ENCODE measurements at places on chromosomes 5 and 9.

DNA sequence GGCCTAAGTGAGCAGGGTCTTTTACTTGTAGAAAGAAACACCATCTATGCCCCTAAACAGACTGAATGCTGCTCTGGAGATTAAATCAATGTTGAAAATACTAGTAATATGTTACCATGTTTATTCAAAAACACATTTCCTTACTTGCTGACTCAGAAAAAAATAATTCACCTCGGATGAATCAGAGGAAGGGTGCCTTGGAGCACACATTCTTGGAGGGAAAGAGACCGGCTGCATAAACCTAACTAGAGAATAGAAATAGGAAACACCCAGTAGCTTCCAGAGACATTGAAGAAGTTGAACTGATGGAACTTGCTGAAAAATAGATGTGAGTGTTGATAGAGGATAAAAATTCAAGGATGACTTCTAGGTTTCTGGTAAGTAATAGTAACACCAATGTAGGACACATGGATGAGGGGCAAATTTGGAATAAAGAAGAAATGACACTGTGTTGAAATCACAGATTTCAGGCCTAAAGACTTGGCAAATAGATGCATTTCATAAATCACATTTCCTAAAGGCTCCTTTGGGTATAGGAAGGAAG, 76.9 kb upstream of the MINAR2 start:
- DNase-seq: no peak

- no peak for DNase-seq
Measured at GRCh38 chr5:109650493-109650892, 39.2 kb upstream of the MAN2A1 start.

GRCh38 chr5:160269017-160269416, 39.7 kb downstream of the FABP6 start:
- DNase-seq: no peak

DNA sequence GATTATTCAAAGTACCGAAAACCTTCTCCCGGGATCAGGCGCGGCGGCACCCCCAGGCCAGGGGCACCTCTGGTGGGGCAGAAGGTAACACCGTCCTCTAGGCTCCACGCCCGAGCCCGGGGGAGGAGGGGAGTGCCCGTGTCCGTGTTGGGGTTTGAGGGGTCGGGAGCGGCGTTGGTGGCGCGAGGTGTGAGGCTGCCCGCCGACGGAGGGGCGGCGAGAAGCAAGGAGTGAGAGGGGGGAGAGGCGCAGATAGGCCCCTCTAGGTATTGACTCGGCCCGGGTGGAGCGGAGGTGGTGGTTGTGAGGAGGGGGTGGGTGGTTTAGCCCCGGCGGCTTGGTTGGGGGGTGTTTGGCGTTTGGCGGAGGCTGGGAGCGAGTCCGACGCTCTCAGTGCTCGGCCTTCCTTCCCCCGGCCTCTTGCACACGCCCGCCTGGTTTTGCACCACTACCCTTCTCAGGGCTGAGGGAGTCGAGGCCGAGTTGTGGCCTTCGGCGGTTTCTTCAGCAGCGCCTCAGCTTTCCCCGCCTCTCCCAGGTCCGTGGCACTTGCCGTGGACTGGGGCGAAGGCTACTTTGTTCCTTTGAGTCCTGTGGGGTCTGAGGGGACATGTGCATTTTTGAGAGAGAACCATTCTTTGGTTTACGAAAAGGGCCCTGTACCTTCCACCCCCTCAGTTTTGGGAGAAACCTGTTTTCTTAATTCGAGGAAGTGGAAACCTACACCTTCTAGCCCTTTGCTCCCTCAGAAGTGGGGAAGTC, 450 bp downstream of the GPBP1 start:
- no peak for DNase-seq

- DNase-seq: no peak
Measured at GRCh38 chr5:23235246-23235645, 272.2 kb upstream of the PRDM9 start.

GRCh38 chr5:175701797-175702196, 43.9 kb downstream of the HRH2 start:
- DNase-seq: no peak

GRCh38 chr5:175897285-175897684, 25.9 kb downstream of the CPLX2 start:
- DNase-seq: no peak

- DNase-seq: no peak
Measured at GRCh38 chr9:100352201-100352726, 478 bp downstream of the TEX10 start.

GRCh38 chr9:76395381-76395780, 1.2 kb upstream of the RFK start:
- no peak for DNase-seq

DNA sequence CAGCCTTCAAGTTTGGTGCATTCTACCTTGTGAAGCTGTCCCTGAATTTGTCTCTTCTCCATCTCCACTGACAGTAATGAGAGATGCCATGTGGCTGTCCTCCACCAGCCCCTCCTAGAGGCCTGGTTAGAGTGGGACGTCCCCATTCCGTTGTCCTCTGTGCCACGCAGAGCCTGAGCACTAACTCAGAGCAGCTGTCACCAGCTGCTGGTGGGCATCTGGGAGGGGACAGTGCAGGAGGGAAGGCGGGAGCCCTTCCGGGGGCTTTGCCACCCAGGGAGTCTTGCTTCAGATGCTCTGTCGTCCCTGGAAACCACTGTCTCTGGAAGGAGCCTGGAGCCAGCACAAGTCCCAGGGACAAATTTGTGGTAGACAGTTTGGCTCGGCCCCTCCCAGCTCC, 78.6 kb downstream of the PDZD2 start:
- no peak for DNase-seq

DNA sequence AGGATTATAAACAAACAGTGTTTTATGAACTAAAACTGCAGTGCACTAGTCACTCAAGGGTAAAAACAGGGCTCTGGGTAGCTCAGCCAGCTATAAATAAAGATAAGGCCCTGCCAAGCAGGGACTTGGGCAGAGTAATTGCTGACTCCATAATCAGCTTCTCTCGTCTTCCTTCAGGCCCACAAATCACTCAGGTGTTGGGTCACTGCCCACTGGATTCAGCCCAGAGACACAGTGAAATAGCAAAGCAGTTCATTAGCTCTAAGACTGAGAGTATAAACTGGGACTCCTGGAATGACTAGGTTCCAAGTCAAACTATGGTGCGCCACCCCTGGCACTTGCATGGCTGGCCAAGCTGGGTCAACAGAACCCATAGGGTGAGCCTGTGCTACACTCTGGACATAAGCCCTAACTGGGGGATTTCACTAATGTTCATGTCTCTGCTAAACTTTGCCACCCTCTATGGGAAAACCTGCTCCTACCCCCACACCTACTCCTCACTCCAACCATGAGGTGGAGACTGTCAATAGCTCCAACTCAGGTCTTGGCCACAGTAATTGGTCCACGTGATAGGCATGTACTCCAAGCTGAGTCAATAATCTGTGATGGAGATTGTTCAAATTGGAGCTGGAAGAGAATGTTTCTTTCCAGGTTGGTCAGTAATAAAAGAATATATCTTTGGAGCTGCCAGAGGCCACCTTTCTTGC, 158.5 kb downstream of the SLIT3 start:
- DNase-seq: no peak

DNA sequence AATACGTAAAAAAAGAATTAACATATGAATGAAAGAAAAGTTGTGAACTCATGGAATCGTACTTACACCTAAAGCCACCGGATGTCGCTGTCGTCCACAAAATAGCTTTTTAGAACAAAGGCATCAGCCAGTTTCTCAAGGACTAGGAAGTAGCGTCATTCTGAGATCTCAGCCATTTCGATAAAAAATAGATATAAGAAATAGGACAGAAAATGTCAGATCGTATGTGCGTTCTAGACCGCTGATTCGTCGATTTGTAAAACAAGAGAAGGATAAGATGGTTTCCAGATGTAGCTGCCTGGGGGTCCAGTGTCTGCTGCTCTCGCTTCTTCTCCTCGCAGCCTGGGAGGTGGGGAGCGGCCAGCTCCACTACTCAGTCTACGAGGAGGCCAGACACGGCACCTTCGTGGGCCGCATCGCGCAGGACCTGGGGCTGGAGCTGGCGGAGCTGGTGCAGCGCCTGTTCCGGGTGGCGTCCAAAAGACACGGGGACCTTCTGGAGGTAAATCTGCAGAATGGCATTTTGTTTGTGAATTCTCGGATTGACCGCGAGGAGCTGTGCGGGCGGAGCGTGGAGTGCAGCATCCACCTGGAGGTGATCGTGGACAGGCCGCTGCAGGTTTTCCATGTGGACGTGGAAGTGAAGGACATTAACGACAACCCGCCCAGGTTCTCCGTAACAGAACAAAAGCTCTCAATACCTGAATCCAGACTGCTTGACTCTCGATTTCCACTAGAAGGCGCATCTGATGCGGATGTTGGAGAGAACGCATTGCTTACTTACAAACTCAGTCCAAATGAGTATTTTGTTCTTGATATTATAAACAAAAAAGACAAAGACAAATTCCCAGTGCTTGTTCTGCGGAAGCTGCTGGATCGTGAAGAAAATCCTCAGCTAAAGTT, at the start of gene PCDHA10:
Gene PCDHA10, plus strand, starts transcription at position 126 of the 903 bp plus-strand sequence. Its CDS starts 152 bp downstream, at position 278.
- no peak for DNase-seq

GRCh38 chr9:85055506-85056202, 386.1 kb downstream of the NTRK2 start:
- DNase-seq: no peak

DNA sequence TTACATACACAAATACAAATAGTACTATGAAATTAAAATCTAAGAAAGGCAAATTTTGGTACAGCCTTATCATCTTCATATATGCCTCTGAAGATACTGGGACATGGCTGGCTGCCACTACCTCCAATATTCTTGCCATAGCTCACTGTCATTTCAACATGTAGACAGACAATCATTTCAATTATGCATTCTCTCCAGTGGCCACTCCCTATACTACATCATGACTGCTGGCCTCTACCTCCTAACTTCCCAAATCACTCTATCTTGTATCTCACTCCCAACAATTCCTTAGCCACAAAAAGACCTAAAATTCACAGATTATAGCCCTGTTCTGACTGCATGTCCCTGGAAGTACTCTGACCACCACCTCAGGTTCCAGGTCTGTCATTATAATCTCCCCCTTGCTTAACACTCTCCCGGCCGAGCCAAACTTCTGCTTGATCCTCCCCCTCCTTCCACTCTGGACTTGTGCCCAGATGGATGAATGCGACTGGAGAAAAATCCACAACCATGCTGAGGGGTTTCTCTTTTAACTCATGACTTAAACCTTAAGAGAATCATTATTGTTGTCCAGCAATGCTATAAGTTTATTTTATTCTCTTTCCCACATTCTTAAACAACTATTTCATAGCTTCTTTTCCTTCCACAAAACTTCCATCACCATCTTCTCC, 225.3 kb upstream of the TLE4 start:
- no peak for DNase-seq

GRCh38 chr5:132814503-132815294, 1.6 kb downstream of the SOWAHA start:
- no peak for DNase-seq

GRCh38 chr9:115046199-115046598, 71.8 kb downstream of the TNC start:
- DNase-seq: no peak

GRCh38 chr9:125986966-125987365, 239.8 kb downstream of the PBX3 start:
- no peak for DNase-seq

GRCh38 chr5:36209664-36210063, 32.1 kb downstream of the NADK2 start:
- DNase-seq: no peak

- no peak for DNase-seq
Measured at GRCh38 chr5:160192424-160192823, 36.9 kb upstream of the FABP6 start.

DNA sequence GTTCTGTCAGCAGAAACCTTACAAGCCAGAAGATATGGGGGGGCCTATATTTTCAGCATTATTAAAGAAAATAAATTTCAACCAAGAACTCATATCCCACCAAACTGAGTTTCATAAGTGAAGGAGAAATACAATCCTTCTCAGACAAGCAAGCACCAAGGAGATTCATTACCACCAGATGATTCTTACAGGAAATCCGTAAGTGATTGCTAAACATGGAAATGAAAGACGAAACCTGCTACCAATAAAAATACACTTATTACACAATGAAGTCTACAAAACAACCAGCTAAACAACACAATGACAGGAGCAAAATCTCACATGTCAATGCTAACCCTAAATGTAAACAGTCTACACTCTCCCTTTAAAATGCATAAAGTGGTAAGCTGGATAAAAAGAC, 17.8 kb upstream of the C9orf72 start:
- no peak for DNase-seq

DNA sequence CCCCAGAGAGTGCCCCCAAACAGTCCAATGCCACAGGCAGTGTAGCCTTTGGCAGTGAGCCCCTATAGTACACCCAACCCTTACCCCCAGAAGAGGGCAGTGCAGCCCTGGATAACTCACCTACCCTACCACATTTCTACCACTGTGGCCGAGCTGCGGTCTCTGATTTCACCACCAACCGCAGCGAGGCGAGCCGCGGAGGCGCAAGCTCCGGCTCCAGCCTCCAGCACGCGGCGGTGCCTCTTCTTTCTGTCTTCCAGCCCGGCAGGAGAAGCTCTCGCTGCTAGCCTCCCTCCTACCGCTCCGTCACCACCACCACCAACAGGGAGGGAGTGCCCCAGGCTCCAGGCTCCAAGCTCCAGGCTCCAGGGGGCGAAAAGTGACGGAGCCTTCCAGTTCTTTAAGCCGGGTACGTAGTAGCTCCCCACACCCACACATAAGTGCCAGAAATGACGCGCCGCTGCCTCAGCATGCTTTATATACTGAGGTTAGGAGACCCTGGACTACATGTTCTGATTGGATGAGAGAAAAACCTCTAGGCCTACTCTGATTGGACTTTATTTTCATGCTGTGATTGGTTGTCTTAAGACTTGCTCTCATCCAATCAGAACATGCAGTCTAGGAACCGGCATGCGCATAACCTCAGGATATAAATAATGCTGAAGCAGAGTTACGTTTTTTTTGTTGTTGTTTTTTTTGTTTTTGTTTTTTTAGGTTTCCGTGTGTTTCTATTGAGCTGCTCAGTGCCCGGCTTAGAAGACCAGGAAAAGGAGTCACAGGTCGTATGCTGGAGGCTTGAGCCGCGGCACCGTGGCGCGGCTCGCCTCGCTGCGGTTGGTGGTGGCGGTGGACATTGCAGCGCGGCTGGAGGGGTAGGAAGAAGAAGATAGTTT, at the start of gene PCAT7:
Gene PCAT7, plus strand, starts transcription at position 645 of the 893 bp plus-strand sequence.
- no peak for DNase-seq

DNA sequence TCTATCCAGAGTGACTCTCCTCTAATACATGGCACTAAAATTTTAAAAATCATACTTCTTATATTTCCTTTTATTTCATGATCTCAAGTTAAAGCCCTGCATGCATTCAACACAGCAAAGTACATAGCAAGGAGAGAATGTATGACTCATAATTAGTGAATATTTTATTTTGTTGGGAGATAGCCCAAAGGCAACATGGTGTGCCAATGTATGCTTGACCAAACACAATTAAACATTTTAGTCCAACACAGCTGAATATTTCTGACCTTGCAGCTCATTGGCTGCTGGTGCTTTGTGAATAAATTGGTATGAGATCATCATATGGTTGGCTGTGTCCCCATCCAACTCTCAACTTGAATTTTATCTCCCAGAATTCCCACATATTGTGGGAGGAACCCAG, 103.5 kb downstream of the NPR3 start:
- DNase-seq: no peak

DNA sequence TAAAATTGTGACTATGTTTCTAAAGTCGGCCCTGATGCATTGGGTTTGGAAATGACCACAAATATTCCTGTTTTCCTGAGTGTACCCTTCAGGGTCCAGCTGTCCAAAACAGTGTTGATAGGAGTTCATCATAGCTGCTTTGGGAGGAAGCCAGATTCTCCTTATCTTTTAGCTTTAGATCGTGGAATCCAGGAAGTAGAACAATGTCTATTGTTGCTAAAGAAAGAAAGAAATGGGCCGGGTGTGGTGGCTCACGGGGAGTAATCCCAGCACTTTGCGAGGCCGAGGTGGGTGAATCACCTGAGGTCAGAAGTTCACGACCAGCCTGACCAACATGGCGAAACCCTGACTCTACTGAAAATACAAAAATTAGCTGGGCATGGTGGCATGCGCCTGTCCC, 9.5 kb downstream of the CAVIN4 start:
- DNase-seq: no peak

Data from keratinocyte (primary cell).